ENCODE measurements at places on chromosomes 11 and 22.
A peak's percentile ranks its signal among the peaks of the same experiment; 100 is the strongest.

DNA sequence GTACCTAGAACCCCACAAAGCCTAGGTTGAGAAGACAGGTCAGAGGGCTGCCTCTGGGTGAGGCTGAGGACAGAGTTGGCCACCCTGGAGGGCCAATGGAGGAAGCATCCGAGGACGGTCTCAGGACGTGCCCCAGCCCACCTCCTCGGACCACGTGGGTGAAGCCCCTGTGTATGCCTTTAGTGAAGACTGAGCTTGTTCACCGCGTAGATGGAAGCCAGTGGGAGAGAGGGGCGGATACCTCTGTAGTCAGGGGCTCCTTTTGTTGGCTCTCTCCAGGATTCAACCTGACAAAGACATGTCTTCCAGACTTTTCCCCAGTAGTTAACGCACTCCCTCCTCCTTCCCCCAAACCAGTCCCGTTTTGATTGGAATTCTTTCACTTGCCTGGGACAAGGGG is 110.7 kb downstream of the ZBTB16 start:
- DNase-seq = no peak

DNA sequence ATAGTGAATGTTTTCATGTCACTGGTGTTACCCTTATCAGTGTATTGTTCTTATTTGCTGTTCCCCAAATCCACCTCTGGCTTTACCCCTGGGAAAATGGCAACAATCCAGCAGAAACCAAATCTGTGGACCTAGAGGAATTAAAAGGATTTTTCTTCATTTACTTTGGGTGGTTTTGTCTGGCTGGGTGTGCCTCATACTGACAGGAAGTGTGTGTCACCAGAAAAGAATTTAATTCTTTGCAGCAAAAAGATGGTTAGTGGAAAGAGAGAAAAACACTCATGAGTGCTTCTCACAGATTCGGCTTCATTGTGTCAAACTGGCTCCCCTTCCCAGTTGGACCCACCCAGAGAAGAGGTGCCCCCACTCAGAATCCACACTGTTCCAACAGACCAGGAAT is 38.9 kb downstream of the FZD4 start:
- no peak for DNase-seq

DNA sequence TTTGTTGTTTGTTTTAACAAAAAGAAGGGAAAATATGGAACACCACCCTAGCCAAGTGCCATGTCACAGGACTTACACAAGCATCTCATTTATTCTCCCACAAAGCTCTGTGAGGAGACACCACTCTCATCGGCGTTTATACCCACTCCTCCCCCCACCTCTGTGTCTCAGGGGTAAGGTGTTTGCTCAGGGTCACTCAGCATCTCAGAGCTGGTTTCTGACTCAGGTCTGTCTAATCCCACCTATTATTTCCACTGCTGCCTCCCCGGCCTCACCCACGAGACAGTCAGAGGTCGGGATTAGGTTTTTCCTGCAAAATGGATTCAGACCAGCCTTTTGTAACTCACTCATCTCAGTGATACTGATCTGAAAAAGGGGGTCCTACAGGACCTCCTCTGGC is 786.0 kb downstream of the OPCML start:
- DNase-seq = no peak

DNA sequence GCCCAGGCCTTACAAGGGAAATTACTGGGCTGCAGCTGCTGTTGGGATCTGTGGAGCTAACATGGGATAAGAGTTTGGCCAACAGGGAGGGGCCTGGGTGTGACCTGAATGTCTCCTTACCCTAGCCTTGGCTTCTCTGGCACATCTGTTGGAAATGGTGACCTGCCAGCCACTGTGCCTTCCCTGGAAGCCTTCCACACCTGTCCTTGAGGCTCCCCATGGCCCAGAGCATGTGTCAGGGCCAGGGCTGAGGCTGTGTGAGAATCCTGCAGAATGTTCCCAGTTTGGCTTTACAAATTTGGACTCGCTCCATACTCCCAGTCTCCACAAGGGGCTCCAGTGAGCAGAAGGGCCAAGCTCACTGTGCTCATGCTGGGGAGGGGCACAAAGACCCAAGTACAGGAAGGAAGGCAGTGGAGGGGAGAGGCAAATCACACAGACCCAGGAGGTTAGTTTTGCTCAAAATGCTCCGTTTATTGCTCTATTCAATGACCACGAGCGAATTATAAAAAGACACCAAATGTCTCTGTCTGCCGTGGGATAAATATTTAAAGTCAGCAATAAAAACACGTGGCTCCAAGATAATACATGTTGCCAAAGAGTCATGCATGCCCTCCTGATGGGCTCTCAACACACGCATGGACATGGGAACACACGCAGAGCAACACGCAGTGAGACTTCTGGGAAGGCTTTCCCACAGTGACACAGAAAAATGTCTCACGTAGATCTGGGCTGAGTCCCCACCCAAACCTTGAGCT is 1.7 kb upstream of the IGSF22 start:
- peak; percentile 27 for DNase-seq

GRCh38 chr22:28009272-28009827 is 90.3 kb upstream of the PITPNB start:
- DNase-seq = peak; percentile 62

- no peak for DNase-seq
These were observed 22.3 kb upstream of the ST3GAL4 start for GRCh38 chr11:126333142-126333541.

- no peak for DNase-seq
These were observed 22.5 kb upstream of the SEPTIN5 start for GRCh38 chr22:19691721-19692341.

- no peak for DNase-seq
These were observed 722.2 kb upstream of the TENM4 start for GRCh38 chr11:80163011-80163410.

DNA sequence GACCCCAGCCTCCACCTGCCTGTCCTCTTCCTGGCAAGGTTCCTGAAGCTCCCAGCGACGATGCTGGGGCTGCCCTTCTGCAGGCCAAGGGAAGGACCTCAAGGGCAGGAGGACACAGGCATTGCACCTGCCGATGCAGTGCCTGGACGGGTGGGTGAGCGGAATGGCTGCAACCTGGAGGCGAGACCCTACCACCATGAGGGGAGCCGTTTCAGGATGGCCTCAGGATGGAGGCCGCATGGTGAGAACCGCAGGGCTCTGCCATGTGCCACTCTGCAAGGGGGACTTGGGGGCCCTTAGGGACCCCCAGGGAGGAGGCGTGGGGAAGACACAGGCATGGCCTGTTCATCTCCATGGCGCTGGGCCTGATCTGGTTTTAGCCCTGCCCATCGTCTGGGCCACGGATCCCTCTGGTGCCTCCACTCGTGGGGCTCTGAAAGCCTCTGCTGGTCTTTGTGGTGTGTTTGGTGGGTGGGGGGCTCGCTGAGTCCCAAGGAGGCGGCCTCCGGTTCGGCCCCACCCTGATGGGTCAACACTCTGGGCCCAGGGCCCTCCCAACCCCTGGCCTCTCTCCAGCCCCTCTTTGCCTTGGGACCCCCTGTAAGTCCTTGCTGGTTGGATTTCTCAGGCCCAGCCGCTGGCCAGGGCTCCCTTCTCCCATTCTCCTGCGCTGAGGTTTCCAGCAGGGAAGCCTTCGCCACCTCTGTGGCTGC is 1.3 kb upstream of the LSP1 start:
- DNase-seq = no peak

DNA sequence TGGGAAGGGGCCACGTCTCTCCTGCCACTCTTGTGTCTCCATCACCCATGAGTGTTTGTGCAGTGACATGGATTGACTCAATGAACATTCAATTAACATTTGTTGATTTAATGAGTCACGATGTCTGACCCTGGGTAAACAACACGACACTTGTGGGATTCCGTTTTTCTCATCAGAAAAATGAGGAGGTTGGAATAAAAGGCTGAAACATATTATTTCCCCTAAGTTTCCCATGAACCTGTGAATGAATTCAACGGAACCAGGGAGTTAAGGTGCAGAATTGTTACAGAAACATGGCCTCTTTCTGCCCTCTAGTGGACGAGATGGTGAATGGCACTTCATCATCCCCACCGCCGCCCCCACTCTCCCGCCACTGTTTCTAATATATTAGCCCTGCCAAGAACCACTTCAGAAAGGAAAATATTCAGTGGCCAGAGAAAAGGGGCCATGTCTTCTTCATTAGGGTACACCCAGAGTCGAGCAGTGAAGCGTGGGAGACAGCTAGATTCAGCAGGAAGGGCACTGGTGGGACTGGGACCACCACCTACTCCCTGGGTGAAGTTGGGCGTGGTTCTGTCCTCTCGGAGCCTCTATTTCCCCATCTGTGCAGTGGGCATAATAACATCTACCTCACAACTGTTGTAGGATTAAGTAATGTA is 46.3 kb upstream of the SYT13 start:
- DNase-seq = no peak

- no peak for DNase-seq
These were observed 265.7 kb upstream of the CADM1 start for GRCh38 chr11:115769891-115770290.

GRCh38 chr11:66240781-66241136 is 27.7 kb upstream of the RAB1B start:
- no peak for DNase-seq
